Gastroesophageal sphincter (tissue), 4 donors: ENCODE measurements at places on chromosomes 7 and 10.

DNA sequence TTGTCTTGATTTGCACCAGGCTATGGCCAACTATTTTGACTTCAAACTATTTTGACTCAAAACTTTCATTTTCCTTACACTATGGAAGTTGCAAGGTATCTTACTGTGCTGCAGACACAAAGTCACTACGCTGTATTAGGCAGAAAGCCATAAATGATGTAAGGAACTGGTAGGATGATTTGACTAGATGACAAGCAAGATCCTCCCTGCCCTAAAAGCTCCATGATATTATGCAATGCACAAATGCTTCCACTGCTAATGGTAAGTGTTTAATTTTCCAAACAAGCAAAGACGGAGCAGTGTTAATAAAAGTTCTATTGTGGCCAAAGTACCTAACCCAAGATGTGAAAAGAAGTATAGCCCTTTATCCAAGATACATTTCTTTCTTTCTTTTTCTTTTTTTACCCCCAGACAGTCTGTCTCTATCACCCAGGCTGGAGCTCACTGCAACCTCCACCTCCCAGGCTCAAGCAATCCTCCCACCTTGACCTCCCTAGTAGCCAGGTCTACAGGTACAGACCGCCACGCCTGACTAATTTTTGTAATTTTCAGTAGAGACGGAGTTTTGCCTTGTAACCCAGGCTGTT, 98.2 kb downstream of the ANK3 start:
- ATAC-seq: no peak

DNA sequence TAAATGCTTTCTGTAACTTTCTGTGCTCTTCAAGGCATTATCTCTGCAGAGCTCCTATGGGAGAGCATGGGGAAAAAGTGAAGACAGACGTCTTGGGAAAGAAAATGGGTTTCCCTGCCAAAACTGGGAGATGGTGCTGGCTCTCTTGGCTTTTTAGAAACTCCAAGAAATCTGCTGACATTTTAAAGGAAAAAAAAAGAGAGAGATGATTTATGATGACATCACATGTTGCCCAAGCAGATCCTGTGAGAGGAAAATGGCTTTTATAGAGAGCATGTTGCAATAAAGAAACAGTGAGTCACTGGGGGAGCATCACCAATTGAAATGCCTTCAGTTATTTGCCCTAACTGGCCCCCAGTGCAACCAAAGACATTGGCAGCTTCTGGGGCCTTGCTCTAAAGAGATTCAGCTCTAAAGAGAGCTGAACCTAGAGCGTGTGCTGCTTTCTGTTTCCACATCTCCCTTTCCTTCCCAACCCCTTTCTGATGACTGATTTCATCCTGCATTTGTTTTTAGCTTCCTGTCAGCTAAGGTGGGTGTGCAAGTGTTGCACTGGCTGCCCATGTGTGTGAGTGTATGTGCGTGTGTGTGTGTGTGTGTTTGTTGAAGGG, 37.7 kb downstream of the LRMDA start:
- peak; percentile 91 for ATAC-seq

DNA sequence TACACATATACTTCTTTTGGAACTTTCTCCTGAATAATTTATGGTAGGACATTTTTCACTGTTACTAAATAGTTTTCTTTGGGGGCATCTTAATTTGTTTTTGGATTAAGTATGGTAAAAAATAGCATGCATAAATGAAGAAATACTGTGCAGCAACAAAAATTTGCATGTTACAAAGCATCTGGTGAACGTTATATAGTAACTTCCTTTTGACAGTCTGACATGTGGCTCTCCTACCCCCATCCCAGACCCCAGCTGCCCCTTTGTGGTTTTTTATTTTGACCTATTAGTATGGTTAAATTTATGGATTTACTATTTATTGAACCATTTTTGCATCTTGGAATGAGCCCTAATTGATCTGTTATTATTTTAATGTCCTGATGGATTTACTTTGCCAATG, 9.9 kb downstream of the TASOR2 start:
- ATAC-seq: no peak

DNA sequence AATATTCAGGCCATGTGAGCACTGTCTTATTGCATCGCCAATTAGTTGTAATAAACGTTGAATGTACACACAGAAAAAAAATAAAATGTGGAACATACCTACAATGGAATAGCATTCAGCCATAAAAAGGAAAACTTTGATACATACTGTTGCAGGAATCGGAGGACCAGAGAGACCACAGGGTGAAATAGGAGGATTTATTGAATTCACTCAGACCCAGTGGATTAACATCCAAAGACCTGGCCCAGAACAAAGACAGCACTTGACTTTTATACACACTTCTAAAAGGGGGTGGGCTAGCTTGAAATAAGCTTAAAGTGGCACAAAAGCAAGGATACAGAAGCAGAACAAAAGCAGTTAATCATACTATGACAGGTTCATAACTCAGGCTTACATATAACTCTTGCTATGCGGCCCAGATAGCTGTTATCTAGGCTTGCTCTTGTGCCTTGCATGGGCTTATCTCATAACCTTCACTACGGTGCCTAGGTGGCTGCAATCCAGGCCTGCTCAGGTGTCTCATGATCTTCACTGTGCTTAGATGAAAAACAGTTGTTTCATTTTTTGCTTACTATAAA, 292.2 kb upstream of the TAC1 start:
- ATAC-seq: no peak

DNA sequence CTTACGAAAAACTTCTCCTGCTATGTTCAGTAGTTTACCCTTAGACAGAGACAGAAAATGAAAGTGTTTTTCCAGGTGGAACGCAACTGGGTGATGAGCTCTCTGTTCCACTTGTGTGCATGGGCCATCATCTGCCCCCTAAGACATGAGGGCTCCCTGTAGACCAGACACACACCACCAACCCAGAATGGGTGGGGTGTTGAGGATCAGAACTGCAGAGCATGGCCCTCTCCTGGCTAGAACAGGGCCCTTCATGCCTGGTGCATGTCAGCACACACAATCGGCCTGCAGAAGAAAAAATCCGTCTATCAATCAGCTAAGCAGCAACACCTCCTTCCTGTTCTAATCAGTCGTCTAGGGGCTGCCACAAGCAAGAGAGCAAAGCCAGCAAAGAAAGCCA, 186.2 kb upstream of the INHBA start:
- ATAC-seq: no peak

DNA sequence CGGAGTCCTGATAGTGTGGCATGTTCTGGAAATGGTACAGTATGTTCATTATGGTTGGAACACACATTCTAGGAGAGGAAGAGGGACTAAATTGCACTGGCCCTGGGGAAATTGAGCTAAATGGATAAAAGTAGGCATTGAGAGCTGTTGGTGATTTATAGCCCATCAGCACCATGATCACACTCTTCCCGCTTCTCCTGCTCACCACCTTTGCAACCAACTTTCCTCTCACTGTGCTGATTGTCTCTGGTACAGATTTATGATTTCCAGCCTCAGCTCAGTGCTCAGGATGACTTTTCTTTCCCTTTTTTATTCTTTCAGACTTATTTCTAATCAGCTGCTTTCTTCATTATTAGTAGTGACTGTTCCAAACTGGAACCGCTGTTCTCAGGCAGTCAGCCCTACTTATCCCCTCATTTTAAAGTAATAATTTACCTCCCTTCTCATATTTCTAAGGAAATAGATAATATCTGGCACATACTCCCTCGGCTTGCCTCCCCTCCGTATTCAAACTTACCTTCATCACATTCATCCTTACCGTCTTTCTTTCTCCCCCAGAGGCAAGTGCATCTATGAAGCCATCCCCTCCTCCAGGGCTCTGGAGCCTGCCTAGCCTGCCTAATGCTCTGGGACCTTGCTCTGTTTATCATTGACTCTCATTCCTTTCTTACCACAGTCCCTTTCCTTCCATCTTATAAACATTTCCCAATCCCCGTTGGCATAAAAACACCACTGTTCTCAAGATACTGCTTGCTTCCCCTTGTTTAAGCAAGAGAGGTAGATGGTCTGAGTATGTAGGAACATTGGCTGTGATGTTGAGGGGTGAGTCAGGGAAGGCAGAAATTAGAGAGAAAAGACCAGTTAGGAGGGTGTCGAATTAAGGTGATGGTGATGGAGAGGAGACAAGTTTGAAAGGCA, 51.6 kb upstream of the RPA3 start:
- ATAC-seq: no peak

GRCh38 chr10:792792-793100, 103.3 kb upstream of the DIP2C start:
- no peak for ATAC-seq

GRCh38 chr10:124648738-124649137, 95.4 kb downstream of the FAM53B start:
- peak; percentile 43 for ATAC-seq

DNA sequence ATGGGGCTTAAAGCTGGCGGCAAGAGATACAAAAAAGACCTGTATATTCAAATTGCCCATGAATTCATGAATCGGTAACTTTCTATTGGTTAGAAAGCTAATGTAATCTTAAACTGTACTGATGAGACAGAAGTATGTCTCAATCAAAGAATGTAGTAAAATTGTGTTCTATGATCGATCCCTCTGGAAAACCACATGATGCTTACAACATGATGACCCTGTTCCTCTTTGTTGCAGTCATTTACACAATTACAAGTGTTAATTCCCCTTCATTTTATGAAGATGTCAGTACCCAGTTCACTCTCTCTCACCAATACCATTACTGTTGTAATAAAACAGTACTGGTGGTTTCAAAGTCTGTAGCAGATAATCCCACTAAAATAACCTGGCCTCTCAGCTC, 10.1 kb downstream of the KIF5B start:
- ATAC-seq: no peak

- no peak for ATAC-seq
Measured at GRCh38 chr7:25617673-25618072, 389.4 kb upstream of the NPVF start.

DNA sequence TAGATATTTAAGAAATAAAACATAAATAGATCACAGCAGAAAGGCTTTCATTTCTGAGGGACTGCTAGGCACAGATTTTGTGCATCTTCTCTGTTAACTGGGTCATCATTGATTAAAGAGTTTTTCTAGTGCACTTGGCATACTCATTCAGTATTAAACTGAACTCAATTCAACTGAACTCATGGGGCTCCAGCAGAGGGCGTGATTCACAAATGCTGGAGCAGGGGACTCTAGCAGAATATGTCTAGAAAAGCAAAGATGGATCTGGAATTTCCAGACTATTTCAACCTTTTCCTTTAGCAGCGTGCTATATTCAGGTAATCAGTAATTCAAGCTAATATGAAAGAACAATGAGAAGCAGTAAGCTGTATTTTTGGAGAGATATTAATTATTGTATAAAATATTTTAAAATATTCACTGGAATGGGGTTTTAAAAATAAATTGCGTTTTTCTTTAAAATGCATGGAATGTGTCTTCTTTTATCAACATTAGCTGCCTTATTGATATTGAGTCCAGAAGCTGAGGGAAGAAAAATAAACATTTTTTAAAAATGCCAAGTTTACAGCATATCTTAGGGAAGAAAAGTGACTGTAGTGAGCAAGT, 296.8 kb upstream of the CACNA2D1 start:
- ATAC-seq: no peak

- ATAC-seq: no peak
Measured at GRCh38 chr10:129851941-129852640, 112.0 kb downstream of the EBF3 start.

- no peak for ATAC-seq
Measured at GRCh38 chr7:81264116-81264515, 345.3 kb upstream of the SEMA3C start.

DNA sequence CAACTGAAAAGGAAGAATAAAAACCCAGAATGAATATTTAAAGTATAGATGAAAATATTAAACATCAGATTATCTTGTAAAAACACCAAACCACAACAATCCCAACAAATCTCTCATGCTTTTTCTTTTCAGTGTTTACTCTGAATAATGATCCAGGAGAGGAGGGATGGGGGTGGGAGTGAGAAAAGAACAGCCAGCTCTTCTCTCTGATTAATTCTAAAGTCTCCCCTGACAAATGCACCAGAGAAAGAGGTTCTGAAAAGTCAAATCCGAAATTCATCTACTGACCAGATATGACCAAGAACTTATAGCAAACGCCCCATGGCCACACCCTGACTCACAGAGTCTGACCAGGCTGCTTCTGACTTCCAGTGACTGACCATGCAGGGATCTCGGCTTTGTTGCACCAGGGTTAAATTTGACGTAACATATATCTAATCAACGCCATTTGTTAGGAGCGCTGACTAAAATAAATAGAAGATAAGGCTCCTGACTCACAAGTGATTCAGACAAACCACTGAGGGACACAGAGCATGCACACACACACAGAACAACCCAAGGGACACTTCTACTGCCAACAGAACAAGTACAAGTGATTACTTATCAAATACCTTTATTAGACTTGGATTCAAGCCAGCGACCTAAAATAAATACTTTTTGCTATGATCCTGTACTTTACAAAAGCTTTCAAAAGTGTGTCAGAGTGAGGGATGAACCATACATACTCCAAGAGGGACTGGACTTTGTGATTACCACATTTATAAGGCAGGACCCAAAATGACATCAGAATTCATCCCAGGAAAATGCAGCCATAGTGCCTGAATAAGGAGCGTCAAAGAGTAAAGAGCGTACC, 9.3 kb upstream of the SPOCK2 start:
- no peak for ATAC-seq

- ATAC-seq: no peak
Measured at GRCh38 chr10:28535846-28536245, 2.9 kb downstream of the WAC start.

DNA sequence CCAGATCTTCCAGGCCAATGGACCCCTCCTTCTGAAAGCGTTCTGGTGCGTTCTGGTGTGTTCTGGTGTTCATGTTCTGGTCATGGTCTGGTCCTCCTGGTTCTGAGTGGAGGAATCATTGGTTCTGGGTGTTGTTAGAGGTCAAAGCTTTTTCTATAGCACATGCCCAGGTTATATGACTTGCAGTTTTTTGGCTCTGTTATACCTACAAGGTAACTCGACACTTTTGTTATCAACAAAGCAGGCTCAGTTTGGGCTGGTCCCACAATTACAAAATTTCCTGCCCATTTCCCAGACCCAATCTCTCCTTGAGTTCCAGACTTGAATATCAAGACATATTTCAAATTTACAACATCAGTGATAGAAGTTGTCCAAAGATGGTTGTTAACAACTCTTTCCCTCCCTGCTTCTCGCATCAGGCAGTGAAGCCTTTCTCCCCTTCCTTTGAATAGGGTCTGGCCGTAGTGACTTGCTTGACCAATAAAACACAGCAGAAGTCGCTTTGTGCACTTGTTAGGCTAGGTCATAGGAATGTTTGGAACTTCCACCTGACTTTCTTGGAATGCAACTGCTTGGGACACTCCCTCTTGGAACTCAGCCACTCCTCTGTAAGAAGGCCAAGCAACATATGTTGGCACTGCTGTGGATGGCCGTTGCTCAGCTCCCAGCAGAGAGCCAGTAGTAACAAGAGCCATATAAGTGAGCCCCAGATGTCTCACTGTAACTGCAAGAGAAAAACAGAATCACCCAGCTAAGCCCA, 83.1 kb upstream of the STEAP1B start:
- peak; percentile 76 for ATAC-seq

DNA sequence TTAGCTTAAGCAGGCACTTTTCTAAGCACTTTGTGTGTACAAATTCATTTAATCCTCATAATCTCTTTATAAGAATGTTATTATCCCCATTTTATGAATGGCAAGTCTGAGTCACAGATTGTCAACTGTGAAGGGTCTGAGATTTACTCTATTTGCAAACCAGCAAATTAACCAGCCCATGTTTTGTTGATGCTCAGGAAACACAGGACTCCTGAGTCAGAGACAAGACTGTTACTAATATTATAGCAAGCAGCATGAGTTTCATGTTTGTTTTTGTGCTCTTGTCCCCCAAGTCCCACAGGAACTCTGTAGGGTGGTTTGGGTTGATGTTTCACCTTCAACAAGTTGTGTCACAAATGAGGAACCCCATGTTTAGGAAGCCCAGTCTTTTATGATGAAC, 182.0 kb upstream of the PPP1R3A start:
- no peak for ATAC-seq

GRCh38 chr7:129512192-129512591, 9.9 kb downstream of the SMKR1 start:
- ATAC-seq: no peak
